DMS 273 treated with DMSO at 0.1 percent for 48 hours (cell line): ENCODE measurements at places on chromosomes 1 and 21.
A peak's percentile ranks its signal among the peaks of the same experiment; 100 is the strongest.

DNA sequence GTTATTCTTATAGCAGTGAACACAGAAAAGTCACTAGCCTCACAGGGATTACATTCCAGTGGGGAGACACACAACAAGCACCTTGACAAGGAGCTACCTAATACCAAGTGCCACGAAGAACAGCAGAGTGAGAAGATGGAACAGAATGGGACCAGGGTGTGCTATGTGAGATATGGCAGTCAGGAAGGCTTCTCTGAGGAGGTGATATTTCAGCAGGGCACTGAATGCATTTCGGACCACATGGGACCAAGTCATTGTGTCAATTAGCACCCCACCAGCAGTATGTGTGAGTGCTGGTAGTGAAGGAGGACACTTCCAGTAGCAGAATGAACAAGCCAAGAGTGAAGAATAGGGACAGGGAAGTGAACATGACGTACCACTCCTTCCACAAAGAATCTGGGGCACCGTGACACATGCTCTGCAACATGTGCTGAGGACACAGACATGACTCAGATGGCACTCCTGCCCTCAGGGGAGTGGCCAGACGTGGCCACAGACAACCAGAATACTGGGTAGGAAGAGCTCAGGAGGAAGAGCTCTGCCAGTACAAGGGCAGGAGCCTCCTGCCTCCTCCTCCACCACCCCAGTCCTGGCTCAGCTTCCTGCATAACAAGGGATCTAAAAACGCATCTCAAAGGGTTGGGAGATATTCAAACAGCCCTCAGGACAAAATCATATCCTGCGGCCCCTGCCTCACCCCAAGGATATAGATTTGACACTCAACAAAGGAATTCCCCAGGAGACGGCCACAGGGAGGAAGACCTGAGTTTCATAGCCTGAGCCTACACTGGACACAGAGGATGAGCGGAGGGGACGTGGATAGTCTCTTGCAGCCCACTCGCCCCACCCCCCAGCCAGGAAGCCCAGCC is 102.5 kb downstream of the TRABD2B start:
- no peak for DNase-seq

- DNase-seq: no peak
Measured at GRCh38 chr1:246435421-246436041, 71.5 kb downstream of the SMYD3 start.

GRCh38 chr1:185041742-185042141 is 3.6 kb upstream of the RNF2 start:
- DNase-seq: no peak

DNA sequence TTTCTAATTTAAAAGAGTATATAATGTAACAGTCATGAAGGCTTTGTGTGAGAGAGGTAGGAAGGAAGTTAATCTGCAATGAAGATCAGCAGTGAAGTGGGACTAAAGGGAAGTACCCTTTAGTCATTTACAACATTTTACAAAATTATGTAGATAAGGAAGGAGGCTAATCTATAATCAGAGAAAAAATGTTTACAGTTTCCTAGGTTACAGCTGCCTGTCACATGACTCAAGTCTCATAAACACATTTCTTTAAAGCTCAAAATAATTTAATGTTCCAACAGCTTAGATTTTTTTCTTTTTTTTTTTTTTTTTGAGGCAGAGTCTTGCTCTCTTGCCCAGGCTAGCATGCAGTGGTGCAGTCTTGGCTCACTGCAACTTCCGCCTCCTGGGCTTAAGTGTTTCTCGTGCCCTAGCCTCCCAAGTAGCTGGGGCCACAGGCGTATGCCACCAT is 26.2 kb upstream of the CAP1 start:
- no peak for DNase-seq

GRCh38 chr1:235933017-235933765 is 66.5 kb upstream of the LYST start:
- DNase-seq: no peak

DNA sequence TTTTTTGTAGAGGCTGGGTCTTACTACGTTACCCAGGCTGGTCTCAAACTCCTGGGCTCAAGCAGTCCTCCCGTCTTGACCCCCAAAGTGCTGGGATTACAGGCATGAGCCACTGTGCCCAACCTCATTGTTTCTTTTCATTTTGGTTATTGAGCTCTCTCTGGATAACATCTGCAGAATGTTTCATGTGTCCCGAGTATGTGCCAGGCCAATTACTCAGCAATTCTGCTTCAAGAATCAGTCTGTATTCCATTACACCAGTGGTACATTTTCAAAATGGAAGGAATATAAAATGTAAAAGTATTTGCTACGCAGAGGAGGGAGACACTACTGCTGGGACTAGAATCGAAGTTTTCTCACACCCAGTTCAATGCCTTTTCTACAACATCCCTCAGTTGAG is 1.7 kb upstream of the ELOA start:
- no peak for DNase-seq

DNA sequence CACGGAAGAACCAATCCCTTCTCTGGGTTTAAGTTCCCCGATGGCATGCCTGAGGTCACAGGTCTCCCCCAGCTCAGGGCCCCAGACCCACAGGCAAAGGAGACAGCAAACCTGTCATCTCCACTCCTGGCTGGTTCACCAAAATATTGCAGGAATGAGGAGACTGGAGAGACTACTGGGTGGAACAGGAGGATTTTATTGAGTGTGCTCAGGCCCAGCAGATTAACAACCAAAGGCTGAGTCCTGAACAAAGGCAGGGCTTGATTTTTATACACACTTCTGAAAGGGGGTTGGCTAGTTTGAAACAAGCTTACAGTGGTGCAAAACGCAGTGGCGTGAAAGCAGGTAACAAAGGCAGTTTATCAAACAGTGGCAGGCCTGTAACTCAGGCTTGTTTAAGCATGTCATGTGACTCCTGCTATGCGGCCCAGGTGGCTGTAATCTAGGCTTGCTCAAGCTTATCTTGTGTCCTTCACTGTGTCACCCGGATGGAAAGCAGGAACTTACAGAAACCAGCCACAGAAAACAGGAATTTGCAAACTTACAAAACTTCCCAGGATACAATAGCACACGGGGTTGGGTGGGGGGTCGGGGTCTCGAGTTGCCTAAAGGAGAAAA is 27.4 kb upstream of the KCNJ15 start:
- no peak for DNase-seq

DNA sequence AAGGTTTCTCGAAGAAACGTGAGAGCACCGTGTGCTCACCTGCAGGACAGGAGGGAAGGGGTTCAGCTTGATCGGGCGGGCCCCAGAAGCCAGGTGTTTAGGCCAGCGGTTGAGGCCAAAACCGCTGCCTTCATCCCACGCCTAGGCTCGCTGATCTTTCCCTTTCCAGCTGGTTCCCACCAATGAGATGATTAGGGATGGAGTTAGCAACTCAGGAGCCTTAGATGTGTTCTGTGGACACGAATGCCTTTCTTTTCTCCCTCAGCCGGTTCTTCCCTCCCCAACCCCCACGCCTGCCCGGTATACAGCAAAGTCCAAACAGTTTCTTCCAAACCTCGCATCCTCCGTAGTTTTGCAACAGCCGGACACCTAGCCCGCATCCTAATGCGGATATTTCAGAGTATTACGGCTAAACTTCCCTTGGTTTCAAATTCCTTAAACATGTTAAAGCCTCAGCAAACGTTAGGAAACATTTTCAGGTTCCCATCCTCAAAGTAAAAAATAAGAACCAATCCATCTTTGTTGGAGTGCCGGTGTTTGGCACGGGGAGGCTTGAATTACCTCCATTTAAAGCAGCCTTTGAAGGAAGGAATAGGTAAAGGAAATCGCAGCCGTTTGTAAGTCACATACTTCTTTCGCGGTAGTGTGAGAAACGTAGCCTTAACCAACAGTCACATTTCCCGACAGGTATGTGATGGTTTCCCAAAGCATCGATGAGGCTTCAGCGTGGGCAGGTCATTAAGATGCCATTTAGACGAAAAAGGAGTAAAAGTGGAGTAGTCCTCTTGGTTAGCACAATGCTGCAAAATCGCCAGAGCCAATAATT is 1.1 kb downstream of the LRRC8C start:
- no peak for DNase-seq

GRCh38 chr1:187517546-187517945 is 688.8 kb downstream of the PLA2G4A start:
- peak; percentile 72 for DNase-seq

GRCh38 chr1:20717452-20718342 is at the start of gene KIF17:
Gene KIF17 (minus strand): TSS chr1:20718007. CDS start chr1:20717706, 301 bp downstream.
- no peak for DNase-seq

GRCh38 chr1:117268535-117269455 is 58.1 kb upstream of the VTCN1 start:
- DNase-seq: no peak

DNA sequence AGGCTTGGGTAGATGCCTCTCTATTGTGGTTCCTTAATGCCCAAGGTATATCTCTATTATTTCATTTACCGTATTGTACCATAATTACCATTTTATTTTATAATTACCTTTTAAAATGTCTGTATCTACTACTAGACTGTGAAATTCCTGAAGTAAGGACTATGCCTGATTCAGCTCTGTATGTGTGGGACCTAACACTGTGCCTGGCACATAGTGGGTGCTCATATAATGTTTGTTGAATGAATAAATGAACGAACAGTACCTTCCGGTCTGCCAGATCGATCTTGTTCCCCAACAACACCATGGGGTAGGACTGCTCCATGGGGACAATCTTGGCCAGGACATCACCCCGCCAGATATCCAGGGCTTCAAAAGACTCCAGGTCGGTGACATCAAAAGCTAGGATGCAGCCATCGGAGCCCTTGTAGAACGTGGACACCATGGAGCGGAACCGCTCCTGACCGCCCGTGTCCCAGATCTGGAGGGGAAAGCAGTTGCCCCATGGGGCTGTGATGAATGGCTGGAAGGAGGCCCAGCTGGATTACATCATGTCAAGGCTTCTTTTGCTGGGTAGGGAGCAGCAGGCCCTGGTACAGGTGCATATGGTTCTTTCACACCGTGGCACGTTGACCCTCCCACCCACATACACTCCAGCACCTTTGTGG is 10.8 kb downstream of the RAB7B start:
- no peak for DNase-seq

GRCh38 chr1:189682591-189682990 is 795.1 kb downstream of the BRINP3 start:
- DNase-seq: no peak

- DNase-seq: no peak
Measured at GRCh38 chr1:22313321-22313720, 138.3 kb upstream of the ZBTB40 start.

DNA sequence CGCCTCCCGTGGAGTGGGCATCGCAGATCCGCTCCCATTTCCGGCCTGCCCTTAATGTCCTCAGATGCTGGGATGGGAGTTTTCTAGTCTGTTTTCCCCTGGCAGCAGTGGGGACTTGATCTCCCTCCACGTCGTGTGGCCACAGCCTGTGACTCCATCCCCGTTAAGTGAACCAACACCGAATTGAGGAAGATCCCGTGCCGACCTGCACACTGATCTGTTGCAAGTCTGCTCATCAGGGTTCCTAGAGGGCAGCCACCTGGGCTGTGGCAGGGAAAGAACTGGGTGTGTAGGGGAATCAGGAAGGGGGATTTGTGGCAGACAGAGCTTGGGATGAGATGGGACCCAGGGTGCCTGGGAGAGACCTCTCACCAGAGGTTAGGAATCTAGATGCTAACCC is 23.3 kb upstream of the CDK18 start:
- DNase-seq: no peak

DNA sequence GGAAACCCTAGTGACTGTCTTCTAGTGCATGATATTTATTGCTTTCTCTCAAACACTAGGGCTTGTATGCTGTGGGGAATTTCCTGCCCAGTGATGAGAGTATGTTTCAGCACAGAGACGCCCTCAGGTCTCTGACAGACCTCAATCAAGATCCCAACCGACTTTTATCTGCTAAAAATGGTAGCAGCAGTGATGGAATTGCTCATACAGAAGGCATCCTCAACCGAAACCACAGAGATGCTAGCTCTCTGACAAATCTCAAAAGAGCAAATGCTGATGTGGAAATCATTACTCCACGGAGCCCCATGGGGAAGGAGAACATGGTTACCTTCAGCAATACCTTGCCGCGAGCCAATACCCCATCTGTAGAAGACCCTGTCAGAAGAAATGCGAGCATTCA is 41.3 kb downstream of the PLPPR4 start:
- DNase-seq: no peak

DNA sequence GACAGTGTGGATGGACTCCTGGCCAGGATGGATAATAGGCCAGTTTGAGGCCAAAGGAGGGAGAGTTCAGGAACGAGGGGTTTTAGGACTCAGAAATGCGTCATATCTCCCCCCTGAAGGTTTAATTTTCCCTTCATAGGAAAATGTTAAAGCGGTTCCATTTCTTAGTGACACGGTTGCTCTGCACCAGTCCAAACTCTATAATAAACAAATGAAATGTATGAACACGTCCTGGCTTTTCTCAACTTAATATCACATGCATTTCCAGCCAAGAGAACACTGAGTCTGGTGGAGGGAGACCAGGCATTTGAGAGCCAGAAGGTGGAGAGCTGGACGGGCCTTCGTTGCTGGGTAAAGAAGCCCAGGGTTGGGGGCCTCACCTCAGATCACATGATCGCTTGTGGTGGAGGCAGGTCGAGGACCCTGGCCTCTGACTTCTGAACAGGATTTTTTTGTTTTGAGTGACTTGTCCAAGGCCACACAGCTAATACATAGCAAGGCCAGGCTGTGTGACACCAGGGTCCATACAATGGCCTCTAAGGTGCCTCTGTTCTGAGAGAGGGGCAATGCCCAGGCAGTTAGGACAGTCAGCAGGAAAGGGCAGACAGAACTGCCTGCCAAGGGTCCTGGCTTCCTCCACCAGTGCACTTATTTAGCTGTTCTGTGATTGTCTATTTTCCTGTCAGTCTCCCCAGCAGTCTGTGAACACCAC is 11.4 kb downstream of the SLC1A7 start:
- no peak for DNase-seq

DNA sequence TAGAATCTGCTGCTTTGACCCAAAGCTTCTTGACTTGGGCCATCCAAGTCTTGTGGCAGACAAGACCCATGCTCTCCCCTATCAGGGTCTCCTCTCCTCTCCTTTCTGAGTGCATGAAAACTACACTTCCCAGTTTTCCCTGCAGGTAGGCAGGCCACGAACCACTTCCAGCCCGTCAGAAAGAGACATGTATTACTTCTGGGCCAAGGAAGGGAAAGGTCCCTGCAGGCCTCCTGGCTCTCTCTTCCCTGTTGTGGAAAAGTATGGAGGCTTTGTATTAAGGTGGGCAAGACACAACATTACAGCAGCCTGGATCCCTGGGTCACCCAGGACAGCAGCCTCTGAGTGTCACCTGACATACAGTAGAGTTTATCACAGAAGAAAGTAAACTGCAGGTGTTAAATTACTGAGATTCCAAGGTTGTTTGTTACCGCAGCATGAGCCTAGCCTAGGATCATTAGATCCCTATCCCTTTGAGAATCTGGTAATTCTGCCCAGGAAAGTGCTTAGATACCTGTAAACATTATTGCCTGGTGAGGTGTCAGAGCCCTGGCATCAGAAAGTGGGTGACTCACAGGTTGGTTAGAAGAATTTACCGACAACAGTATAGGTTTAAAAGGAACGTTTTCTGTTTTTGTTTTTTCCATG is 717.3 kb downstream of the MATN1 start:
- no peak for DNase-seq
